ENCODE measurements at places on chromosomes 6 and 20. TPM values are rescaled to one million over a fixed set of nuclear protein-coding genes. Genes with fewer than 3 reads are reported as not detected.

The MEI4 gene
- polyA plus RNA-seq, result not detected

The MAFB gene
- polyA plus RNA-seq, result 1.1 TPM

The SYNDIG1 gene
- polyA plus RNA-seq, result not detected

The CLPSL1 gene
- not detected for polyA plus RNA-seq

The TBX18 gene
- polyA plus RNA-seq, result not detected

The CYP21A2 gene
- 1.2 TPM for polyA plus RNA-seq

The BLCAP gene
- 57.3 TPM for polyA plus RNA-seq

GRCh38 chr6:113405326-113406047 is 451.7 kb upstream of the MARCKS start:
- no peak for DNase-seq

DNA sequence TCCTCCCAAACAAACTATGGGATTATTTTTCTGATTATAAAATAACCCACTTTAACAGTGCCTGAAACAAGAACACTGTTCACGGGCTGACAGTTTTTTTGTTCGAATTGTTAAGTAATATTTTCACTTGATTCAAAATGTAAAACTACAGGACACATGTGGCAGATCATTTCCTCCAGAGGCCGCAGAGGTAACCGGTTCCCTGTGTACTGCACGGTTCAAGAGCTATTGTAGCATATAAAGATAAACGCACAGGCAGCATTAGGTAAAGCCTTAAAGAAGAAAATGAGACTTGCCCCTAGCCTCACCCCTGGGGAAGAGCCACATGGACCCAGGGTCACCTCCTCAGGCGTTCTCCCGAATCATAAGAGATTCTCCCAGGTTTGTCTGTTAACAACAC is 181.3 kb upstream of the AFDN start:
- no peak for DNase-seq

GRCh38 chr6:336159-337114 is 44.1 kb downstream of the DUSP22 start:
- no peak for DNase-seq

DNA sequence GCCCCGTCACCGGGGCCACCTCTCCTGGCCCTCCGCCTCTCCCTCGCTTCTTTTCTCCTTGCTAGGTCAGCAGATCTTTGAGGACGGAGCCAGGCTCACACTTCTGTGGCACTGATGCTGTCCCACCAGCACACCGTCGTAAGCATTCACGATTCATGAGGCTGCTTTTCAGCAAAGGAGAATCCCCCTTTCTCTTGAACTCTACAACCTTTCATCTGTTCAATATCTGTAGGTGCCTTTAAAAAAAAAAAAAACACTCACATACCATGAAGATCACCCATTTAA is 31.3 kb downstream of the ANKRD60 start:
- DNase-seq, result no peak

GRCh38 chr6:151716526-151716932 is 91.0 kb upstream of the ESR1 start:
- no peak for DNase-seq

GRCh38 chr20:48805286-48805685 is 22.5 kb downstream of the PREX1 start:
- no peak for DNase-seq

Data from small intestine (tissue), 16 donors.